SHP77 (cell line): ENCODE measurements at places on chromosomes 5 and 9.

GRCh38 chr5:95070866-95071265, 214.0 kb downstream of the MCTP1 start:
- DNase-seq = no peak

DNA sequence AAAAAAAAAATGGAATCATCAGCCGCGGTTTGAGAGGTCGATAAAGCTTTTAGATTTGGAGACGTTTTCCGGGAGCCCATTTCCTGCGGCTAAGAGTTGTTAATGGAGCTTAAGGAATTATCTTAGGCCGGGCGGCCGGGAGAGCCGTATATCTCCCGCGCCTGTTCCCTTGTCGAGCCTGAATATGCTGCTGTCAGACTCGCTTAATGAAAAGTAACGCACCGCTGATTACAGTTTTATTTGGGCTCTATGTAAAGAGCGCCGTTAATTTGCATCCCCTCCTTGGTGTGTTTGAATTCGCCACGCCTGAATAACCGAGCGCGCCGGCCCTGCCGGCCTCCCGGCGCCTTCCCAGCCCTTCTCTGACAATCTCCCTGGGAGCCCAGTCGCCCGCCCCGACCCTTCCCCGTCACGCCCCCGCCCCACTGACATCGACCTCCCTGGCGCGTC, 7.9 kb downstream of the IRX4 start:
- no peak for DNase-seq

- DNase-seq = no peak
Observed at GRCh38 chr5:1005249-1005851, 3.3 kb upstream of the NKD2 start.

- no peak for DNase-seq
Observed at GRCh38 chr9:124504530-124505005, 2.6 kb downstream of the NR5A1 start.

DNA sequence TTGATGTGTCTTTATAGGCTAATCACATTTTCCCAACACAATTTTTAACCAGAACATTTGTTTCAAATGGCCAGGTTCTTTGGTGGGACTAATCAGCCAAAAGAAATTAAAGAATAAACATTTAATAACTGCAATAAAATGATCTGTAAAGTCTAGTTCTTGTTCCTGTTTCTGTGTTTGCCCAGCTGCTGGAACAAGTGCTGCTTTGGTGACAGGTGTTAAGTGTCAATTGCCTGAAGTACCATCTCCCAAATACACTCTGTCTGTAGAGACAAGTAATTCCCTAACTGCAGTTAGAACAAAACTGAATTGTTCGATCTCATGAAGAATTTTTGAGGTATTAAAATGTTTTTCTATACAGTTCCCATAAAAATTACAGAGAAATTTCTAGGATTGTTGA, 402.3 kb upstream of the CHD1 start:
- DNase-seq = peak; percentile 84

- no peak for DNase-seq
Observed at GRCh38 chr9:108884701-108885100, 22.6 kb downstream of the ACTL7A start.

DNA sequence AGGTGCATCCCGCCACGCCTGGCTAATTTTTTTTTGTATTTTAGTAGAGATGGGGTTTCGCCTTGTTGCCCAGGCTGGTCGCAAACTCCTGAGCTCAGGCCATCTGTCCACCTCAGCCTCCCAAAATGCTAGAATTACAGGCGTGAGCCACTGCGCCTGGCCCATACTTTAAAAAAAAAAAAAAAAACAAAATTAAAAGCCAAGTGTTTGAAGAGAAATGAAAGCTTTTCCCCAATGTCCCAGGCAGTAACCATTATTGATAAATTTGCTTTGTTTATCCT, 9.5 kb downstream of the PRRC2B start:
- no peak for DNase-seq

- DNase-seq = no peak
Observed at GRCh38 chr5:115396688-115397087, 100.2 kb upstream of the CCDC112 start.

DNA sequence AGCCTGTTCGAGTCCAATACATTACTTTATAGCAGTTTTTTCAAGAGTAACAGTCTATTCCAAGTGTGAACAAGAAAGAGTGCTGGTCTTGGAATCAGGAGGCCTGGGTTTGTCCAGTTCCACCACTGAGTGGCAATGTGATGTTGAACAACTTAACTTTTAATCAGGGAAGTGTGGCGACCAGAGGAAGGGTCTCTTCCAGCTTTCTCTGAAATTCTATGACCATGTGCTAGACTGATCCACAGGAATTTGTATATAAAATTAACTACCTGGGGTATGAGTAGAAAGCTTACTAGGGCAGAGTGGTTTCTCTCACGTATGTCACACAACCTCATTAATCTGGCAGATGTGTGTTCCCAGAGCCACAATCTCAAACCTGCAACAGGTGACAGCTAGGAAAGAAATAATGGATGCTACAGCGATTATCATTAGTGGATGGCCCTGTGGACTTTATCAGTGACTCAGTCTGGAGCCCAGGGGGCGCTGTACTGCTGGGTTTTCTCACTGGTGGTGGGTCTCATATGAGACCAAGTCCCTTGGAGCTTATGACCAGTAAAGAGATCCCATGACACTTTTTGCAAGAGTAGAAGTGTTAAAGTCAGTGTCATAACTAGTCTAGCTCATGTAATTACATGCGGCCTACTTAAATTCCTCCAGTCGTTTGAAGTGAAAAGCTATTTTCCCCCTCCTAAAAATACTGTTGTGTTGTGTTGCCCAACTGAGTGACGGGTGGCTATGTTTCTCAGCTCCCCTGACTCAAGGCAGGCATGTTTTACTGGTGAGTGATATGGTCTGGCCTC, 116.5 kb downstream of the GDNF start:
- DNase-seq = peak; percentile 11

DNA sequence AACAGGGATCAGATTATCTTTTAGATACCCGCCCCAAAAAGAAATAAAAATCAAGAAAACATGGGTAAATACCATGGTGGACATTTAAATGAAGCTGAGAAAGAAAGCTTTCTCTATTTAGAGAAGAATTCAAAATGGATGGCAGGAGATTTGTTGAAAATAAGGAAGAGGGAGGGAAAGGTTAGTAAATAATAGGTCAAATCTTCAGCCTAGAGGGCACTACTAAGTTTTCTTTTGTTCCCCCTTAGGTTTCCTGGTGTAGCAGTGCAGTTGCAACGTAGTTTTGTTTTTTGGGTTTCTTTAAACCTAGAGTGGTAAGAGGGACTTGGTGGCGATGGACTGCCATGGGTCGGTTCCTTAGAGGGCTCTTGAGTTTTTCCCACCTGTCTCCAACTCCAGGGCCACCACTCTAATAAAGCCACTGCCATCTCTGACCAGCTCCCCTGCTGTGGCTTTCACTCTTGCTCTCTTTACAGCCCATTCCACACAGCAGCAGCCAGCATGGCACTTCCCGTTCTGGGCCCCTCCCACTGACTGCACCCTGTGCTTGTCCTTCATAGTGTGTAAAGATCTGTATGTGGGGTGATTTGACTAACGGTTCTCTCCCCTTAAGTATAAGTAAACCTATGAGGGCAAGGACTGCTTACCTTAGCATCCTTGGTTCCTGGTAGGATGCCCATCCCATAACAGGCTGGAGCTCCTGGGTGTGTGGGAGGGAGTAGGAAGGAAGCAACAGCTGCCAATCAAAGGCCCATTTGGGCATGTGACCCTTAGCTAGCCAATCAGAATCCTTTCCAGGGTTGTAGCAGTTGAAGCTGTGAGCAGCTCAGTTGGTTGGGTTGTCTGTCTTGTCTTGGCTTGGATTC, 118.3 kb downstream of the SLC1A3 start:
- DNase-seq = no peak

- peak; percentile 4 for DNase-seq
Observed at GRCh38 chr9:114954956-114955582, 24.7 kb upstream of the TNFSF8 start.

GRCh38 chr5:160534125-160534524, 112.5 kb downstream of the PTTG1 start:
- DNase-seq = no peak

DNA sequence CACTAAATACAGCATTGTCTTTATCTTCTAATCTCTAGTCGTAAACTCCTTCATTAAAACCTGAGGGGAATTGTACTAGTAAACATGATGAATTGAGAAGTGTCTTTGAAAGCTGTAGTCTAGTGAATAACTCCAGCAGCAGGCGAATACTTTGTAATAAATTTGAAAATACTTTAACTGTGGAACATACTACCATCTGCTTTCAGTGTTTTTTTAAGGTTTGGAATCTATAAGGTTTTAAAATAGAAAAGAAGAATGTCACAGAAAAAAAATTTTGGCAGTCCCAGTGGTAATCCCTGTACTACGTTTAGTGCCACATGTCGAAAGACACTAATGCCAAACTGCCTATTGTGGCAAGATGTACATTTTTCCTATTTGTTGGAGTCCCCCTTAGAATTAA, 379.0 kb upstream of the NUDT12 start:
- no peak for DNase-seq

DNA sequence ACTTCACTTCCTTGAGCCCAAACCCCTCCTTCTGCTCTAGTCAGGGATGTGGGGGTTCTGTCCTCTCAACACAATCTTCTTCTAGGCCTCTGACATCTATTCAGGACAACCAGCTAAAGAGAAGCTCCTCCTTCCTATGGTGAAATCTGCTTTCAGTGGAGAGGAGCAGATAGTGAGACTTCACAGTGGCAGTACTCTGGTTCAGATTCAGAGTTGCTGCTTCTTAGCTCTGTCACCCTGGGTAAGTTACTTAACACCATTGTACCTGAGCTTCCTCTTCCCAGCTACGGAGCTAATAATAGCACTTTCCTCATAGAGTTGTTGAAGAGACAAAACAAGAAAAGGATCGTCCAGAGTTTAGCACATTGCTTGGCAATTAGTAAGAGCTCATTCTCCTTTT, 77.3 kb upstream of the LARP1 start:
- no peak for DNase-seq

GRCh38 chr9:79470954-79471353, 100.8 kb upstream of the TLE4 start:
- no peak for DNase-seq

- DNase-seq = no peak
Observed at GRCh38 chr9:134492721-134493460, 148.7 kb upstream of the COL5A1 start.

DNA sequence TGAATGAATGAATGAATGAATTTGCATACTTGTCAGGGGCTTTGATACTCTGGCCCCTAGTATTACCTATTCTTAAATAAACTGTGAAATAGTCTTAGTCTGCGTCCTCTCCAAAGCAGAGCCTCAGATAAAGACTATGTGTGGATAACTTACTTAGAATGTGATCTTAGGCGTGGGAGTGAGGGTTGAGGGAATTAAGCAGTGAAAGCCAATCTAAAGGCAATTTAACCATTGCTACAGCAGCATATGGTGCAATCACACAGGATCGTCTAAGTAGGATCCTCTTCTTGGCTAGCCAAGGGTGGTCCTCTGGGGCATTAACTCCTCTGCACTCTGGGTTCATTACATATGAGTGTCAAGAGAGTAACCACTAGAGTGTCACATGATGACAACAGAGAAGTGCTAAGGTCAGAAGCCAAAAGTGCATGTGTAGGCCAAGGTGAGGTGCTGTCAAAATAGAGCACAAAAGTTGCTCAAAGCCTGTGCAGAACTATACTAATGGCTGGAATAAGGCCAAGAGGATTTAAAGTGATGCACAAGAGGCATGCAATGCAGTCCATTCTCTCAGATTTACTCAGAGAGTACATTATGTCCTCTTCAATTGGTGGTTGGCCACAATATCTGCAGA, 274.4 kb upstream of the SEMA6A start:
- no peak for DNase-seq

DNA sequence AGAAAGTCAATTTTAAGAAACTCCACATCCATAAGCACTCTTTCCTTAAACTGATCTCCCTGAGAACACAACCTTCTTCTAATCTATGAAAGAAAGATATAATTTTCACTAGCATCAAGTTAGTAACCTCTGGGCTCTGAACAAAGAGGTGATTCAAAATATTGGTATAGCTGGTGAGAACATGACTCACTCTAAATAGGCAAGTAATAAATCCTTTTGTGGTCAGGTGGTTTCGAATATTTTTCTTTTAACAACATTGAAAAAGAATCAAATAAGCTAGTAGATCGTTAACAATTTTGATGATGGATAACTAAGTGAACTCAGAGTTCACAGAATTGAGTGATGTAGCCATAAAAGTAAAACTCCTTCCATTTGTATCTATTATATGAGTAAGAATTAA, 150.6 kb upstream of the IQGAP2 start:
- no peak for DNase-seq

GRCh38 chr9:35553670-35554543, 51.2 kb upstream of the TESK1 start:
- peak; percentile 19 for DNase-seq

DNA sequence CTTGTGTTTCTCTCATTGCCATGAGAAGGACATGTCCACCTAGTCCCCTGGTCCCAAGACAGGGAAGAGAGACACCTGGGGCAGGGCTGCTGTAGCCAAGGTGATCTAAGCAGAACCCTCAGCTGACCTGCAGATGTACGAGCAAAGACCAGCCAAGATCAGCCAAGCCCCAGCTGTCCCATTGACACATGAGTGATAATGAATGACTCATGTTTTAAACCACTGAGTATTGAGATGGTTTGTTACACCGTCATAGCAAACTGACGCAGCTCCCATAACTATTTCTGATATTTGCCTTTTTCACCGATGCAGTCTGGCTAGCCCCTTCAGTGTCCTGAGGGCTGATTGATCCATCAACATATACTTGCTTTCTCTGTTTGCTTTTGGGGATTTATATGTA, 6.7 kb downstream of the OR1K1 start:
- DNase-seq = no peak

GRCh38 chr9:109248133-109248581, 72.7 kb downstream of the EPB41L4B start:
- DNase-seq = no peak

DNA sequence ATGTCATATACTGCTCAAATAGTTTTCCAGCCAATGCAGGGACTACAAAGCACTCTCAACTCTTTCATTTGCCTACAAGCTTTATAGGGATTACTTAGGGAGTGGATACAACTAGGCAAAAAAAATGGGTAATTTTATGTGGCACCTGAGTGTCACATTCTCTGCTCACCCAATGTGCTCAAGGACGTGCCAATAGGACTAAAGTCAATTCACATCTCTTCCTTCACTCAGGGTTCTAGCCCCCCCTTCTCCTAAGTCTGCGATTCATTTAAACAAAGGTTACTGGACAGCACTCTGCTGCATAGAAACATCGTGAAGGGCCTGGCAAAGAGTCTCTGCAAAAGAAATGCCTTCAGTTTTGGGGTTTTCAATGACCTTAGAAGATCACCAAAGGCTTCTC, 142.3 kb downstream of the TSSK1B start:
- DNase-seq = no peak
